Retinal pigment epithelial cell (primary cell): ENCODE measurements at places on chromosomes 5 and 9.

DNA sequence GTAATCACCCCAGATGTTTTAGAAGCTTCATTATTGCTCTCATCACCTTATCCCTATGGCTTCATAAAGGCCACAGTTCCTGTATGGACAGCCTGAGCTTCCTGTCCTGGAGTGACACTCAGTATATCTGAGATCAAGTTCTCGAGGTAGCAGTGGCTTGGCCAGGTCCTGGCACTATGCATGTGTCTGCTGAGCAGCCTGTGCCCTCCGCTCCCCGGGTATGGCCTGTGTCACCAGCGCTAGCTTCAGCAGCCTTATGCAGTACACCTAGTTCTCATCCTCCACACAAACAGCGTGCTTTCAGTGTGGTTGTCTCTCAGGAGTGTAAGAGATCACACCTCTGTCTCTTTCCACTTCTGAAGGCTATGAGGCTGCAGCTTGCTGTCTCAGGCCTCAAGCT lies 514.7 kb downstream of the DIRAS2 start:
- DNase-seq, result no peak

- DNase-seq, result no peak
These were observed 4.5 kb downstream of the EXOC3 start for GRCh38 chr5:447501-447900.

- no peak for DNase-seq
These were observed 16.5 kb downstream of the BRD3 start for GRCh38 chr9:134051319-134051718.

- no peak for DNase-seq
These were observed 10.8 kb upstream of the PLIN2 start for GRCh38 chr9:19138084-19138483.

GRCh38 chr5:174612686-174613085 lies 111.7 kb upstream of the MSX2 start:
- DNase-seq, result no peak
